ENCODE measurements at places on chromosomes 6 and 20.
A peak's percentile ranks its signal among the peaks of the same experiment; 100 is the strongest.

- DNase-seq: no peak
Observed at GRCh38 chr20:39751557-39752137, 789.5 kb downstream of the DHX35 start.

DNA sequence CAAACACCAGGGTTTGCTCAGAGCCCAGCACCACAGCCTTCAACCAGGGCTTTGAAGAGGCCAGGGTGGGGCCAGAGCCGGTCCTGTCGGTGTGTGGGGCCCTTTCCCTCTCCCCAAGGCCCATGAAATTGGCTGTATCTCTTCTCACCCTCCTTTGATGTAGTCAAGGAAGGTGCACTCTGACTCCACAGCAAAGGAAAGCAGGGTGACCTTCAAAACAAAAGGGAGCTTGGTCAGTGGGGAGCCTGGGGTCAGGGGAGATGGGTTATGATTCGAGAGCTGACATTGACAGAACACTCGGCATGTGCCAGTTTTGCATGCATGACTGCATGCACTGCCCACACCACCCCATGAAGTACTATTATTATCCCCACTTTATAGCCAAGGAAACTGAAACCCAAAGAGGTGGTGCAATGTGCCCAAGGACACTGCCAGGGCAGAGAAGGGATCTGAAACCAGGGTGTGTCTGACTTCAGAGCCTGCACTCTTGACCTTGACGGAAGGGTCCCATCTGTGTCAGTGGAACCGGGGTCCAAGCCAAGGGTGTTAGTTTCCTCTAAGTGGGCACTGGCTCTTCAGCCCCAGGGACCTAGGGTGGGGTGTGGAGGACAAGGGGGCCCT is 55.4 kb downstream of the RAB44 start:
- DNase-seq: peak; percentile 11

GRCh38 chr20:4069751-4070150 is 54.4 kb upstream of the RNF24 start:
- no peak for DNase-seq

DNA sequence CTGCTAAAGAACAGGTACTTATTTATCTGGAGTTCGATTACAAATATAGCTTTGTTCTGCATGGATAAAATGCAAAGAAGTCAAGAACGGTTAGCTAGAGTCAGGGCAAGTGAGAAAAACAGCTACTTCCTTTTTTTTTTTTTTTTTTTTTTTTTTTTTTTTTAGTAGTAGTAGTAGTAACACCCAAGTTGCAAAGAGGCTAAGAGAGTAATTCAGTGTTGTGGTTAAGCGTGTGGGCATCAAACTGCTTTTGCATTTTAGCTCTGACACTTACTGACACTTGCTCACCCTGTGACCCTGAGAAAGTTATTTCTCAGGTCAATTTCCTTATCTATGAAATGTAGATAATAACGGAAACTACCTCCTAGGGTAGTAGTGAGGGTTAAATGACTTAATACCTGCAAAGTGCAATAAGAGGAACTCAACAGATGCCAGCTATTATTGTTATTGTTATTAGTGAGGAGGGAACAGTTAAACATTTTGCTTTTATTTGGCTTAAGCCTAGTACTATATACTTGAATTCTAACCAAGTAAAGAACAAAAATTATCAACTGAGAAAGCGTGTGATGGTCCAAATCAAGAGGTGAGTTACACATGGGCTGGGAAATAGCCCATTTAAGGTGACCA is 86.7 kb upstream of the BACH2 start:
- DNase-seq: no peak

DNA sequence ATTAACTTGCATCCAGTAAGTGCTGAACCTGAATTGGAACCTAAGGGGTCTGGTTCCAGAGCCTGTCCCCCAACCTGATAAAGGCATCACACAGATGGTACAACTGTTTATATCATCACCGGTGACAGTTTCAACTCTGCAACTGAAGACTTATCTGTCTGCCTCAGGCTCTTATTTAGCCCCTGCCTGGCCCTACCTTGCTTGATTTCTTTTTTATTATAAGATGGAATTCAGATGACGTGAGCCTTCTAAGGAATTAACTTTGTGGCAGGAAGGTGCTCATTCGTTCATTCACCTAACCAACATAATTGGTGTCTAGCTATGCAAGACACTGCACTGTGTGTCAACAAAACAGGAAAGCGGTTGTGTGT is 175.0 kb downstream of the BCAS1 start:
- DNase-seq: no peak

GRCh38 chr6:34328969-34329368 is 63.5 kb downstream of the NUDT3 start:
- DNase-seq: no peak

- peak; percentile 32 for DNase-seq
Observed at GRCh38 chr6:167855825-167856425, 29.2 kb downstream of the AFDN start.

GRCh38 chr6:33749401-33749800 is 2.7 kb upstream of the IP6K3 start:
- DNase-seq: no peak

DNA sequence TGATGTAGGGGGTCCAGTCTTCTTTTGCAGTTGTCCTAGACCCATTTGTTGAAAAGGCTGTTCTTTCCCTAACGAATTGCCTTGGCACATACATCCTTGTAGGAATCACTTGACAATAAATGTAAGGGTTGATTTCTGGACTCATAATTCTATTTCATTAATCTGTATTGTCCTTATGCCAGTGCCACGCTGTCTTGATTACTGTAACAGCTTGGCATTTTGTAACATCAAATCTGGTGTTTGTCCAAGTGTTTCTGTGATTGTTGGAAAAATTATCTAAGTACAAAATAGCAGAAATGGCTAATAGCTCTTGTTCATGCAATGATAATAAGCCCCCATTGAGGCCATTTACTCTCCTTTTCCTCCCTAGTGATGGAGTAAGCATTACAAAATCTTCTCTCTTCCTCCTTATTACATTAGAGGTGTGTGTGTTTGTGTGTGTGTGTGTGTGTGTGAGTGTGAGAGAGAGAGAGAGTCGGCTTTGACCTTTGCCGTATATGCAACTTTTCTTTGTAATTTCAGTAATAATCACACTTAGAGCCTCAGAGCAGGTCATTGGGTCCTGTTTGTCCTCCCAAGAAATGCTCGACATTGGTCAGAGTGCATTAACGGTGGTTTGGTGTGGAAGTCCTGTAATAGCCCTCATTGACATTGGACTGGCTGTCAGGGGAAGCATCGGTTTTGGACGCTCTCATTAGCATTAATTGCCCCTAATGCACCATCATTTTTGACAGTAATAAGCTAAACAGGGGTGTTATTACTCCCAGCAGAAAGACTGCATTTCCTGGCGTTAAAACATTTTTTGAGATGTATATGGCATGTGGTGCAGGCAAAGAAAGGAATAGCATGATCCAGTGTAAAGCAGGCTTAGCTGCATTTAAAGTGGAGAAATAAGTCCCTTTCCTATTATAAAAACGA is 40.7 kb upstream of the MROH8 start:
- DNase-seq: no peak

GRCh38 chr20:10129749-10130148 is 88.9 kb upstream of the SNAP25 start:
- DNase-seq: no peak

DNA sequence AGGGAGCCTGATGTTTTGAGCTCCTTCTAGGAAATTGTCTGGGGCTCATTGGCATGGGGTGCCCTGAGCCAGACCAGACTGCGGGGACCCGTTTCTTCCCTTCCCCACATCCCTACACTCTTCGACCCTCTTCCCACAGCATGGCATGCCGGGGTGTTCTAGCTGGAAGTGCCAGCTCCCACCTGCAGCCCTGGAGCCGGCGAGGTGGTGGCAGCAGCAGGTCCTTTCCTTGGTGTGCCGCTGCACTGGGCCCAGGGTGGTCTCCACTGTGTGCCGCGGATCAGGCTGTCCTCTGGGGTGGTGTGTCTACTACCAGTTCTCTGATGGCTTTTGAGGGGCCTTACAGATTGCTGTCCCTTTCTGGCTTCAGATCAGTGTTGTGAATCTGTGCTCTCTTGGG is 7.5 kb upstream of the RWDD1 start:
- DNase-seq: no peak

GRCh38 chr6:5659467-5659866 is 347.3 kb downstream of the NRN1 start:
- no peak for DNase-seq

DNA sequence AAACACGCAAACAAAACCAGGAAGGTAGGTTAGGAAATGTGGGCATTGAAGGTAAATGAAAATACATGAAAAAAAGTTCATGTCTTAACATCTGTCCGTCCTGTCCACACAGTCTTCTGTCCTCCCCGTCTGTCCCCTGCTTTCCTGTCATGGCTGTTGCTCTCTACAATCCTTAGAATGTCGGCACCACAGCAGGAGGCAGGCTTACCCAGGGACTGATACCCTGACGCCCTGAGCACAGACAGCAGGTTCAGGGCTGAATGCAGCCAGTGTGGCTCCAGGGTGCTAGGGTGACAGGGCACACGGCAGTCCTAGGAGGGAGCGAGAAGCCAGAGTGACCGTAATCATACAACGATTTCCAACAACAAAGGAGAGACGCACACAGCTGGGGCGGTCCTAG is 123.7 kb downstream of the IRF4 start:
- DNase-seq: no peak

DNA sequence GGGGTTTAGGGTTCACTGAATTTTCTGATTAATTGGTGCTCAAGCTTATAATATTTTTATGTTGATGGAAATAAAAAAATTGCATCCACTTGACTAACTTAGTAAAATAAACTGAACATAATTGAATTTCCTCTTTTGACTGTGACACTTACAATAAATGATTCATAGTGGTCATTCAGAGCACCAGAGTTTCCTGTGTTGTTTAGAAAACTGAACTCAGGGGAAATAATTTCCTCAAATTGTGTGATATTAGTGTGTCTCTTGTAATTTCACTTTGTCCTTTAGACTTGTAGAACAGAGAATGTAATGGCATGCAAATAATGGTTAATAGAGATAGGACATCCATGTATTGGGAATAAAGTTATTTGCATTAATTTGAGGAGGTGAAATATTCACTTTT is 319.7 kb upstream of the MAN1A1 start:
- no peak for DNase-seq

DNA sequence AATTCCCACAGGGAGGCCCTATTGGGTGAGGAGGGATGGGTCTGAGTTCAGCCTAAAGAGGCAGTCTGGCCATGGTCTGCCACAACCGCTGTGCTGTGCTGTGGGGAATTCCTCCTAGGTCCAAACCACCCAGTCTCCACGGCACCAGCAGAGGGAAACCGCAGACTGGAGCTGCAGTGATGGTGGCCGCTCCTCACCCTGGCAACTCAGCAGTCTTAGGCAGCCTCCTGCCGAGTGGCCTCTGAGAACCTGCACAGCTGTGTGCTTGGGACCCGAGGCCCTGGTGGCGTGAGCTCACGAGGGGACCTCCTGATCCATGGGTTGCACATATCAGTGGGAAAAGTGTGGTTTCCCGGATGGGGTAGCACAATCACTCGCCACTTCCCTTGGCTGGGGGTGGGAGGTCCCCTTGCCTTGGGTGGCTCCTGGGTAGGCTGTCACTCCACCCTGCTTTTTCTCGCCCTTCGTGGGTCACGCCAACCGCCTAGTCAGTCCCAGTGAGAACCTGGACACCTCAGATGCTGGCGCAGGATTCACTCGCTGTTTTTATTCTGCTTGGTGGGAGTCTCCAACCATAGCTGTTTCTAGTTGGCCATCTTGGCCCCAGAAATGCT is 242.2 kb downstream of the CDH26 start:
- no peak for DNase-seq

DNA sequence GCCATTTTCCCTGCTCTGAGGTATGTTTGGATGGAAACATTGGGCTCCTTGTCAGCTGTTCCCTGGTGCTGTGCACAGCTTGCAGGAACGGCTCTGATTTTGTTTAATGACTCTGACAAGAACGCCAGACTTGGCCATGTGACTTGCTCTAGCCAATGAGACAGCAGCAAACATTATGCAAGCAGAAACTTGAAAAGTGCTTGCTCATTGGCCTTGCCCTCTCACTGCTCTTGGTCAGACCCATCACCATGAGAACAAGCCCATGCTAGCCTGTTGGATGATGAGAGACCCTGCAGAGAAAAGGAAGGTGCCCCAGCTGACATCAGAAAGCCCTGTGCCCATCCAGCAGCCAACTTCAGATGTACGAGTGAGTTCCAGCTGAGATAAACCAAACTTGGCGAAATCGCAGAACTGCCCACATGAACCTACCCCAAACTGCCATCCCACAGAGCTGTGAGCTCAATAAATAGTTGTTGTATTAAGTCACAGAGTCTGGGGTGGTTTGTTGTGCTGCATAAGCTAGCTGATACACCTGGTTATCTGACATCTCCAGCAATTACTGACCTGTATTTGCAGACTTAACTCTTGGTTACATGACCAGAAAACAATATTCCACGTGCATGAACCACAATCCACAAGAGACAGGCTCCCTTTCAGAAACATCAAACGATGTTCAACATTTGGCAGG is 96.9 kb downstream of the JPH2 start:
- peak; percentile 76 for DNase-seq

DNA sequence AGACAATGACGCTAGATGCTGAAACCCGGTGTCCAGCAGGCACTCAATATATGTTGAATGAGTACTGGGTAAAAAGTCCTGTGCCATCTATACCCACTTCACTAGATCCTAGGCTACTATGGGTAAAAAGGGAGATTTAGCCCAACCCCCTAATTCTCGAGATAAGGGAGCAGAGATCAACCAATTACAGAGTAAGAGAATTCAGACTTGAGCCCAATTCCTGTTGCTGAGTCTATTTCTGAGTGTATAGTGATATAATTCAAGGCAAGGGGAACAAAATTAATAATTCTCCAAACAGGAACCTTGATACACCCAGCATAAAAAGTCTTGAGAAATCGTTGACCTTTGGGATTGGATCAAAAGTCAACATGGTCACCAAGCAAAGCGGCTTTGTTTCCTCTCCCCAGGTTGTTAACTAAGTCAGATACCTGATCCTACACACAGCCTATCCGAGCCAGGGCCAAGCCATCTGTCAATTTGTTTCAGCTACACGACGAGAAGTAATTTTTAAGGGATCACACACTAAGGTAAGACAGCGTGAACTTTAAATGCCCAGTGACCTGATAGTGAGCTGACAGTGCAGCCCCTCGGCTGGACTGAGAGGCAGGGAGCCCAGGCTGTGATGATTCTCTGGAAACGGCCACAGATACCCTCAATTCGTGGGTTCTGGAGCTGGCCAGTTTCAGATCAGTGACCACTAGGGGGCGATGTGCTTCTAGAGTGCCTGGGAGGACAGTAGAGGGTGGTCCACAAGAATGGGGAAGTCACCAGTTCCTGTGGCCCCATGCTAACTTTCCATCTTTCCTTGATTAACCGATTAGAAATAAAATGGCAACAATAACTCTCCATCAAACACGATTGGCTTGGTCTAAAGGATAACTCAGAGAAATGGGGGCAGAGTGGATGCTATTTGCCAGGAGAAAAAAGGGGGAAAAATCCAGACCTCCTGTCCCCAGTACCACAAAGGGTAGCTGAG is 46.2 kb downstream of the SLC22A23 start:
- DNase-seq: peak; percentile 16

Data from SW480 (cell line).